NCI-H2029 (cell line): ENCODE measurements at places on chromosomes 11 and 22.

- no peak for DNase-seq
Measured at GRCh38 chr22:44396727-44397722, 84.3 kb upstream of the SHISAL1 start.

DNA sequence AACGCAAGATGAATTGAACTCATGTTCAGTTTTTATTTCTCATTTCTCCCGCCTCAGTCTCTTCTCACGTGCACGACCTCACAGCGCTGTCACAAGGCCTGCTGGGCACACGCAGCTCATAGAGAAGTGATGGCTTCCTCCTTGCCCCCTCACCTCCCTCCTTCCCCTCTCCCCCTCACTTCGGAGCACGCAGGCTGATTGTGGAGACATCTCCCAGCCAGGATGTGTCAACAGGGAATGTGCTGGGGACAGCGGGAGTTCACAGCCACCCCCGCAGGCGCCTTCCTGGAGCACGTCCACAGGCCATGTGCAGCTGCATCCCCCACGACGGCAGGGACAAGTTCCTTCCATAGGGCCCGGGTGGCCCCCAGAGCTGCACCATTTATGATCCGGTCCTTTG lies 29.1 kb upstream of the KRTAP5-6 start:
- no peak for DNase-seq

DNA sequence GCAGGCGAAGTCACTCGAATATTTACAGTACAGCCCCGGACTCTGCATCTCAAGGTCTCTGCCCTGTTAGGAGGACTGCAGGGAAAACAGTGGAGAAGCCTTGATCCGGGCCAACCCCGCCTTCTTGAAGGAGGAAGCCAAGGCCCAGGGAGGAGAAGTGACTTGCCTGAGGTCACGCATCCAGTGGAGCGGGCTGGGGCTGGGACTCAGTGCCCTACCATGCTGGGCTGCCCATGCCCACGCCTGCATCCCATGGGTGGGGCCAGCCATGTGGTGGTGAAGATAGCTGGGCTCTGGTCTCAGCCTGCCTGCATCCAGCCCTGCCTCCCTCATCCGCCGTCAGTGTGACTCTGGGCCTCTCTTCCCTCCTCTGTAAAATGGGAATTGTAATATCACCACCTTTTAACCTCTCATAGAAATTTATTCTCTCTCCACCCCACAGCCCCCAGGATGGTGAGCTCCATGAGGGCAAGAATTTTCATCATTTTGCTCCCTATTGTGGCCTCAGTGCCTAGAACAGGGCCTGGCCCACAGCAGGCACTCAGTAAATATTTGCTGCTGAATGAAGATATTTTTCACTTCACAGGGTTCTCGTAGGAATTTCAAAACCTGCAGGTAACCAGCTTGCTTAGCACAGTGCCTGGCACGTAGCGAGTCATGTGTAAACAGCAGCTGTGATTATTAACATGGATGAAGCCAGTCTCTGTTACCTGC lies 57.3 kb downstream of the OTOG start:
- no peak for DNase-seq

DNA sequence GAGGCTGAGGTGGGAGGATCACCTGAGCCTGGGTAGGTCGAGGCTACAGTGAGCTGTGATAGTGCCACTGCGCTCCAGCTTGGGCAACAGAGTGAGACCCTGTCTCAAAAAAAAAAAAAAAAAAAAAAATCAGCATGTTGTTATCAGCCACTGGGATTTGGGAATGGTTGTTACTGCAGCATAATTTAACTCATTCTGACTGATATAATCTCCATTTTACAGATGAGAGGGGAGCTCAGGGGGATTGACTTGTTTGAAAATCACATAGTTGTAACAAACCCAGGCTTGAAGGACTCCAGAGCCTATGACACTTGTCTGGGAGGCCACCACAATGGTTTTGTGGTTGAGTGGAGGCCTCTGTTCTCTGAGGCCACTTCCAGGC lies 3.0 kb upstream of the SEPTIN3 start:
- no peak for DNase-seq

DNA sequence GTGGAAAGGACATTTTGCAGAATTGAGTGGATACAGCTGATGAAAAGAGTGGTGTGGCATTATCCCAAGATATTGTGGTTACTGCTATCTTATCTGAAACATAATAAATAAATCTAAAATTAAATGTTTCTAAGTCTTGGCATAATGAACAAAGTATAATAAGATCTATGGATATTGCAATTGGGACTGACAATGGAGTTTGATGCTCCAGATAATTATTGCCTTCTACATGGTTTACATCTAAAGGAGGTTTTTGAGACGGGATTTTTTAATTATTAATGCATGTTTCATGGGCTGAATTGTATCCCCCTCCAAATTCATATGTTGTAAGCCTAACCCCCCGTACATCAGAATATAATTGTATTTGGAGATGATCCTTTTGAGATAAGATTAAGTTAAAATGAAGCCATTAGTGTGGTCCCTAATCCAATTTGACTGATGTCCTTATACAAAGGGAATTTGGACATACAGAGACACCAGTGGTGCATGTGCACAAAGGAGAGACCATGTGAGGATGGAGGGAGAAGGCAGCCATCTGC lies 198.5 kb downstream of the MSANTD4 start:
- DNase-seq, result no peak

DNA sequence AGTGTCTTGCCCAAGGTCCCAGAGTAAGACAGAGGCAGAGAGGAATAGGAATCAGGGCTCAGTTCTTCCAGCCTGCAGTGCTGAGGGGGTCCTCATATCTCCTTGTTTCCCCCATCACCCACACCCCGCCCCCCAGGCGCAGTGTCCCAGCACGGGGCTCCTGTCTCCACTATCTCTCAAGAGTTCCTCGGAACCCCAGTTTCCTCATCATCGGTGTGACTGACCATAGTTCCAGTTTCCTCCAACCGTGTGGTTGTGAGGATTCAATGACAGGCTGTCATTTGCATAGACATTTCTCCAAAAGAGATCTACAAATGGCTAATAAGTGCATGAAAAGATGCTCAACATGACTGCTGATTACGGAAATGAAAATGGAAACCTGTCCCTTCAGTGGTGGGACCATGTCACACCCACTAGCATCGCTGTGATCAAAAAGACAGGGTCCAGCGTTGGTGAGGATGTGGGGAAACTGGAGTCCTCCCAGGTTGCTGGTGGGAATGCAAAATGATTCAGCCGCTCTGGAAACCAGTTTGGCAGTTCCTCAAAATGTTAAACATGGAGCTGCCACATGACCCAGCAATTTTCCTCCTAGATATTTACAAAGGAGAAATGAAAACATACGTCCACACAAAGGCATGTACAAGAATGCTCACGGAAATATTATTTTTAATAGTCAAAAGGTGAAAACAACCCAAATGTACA lies 31.8 kb upstream of the PDGFB start:
- no peak for DNase-seq

DNA sequence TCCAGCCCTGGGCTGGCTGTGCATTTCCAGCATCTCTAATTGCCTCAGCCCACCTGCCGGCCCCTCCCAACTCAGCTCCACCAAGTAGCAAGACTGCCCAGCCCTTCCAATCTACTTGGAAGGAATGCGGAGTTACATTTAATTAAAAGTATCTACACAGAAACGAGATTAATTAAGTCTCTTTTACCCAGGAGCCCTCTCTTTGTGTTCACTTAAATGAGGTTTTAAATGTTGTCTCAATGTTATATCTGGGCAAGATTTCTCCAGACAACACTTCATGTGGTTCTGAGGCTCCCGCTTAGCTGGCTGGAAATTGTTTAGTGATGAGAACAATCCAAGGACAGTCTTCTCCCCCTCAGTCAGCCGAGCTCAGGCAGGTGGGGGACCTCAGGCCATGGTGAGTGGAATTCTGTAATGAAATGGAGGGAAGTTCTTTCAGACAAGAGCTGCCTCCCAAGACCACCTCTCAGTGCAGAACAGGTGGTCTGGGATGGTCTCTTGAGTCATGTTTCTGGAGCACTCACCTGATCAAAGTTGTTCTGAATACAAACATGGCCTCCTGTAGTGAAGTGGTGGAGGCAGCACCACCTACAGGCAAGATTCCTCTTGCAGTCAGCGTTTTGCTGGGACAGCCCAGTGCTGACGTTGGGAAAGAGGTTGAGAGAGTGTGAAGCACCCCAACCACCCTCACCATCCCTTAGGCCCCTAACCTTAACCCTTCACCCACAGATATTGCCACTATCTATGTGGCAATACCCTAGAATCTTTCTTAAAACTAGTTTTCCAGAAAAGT lies 371.6 kb downstream of the CADM1 start:
- DNase-seq, result no peak

GRCh38 chr11:638631-639331 lies 1.7 kb downstream of the DRD4 start:
- DNase-seq, result no peak

GRCh38 chr11:117219001-117219400 lies 12.9 kb downstream of the PCSK7 start:
- no peak for DNase-seq

- no peak for DNase-seq
Measured at GRCh38 chr11:36469063-36469462, 41.0 kb downstream of the TRAF6 start.

DNA sequence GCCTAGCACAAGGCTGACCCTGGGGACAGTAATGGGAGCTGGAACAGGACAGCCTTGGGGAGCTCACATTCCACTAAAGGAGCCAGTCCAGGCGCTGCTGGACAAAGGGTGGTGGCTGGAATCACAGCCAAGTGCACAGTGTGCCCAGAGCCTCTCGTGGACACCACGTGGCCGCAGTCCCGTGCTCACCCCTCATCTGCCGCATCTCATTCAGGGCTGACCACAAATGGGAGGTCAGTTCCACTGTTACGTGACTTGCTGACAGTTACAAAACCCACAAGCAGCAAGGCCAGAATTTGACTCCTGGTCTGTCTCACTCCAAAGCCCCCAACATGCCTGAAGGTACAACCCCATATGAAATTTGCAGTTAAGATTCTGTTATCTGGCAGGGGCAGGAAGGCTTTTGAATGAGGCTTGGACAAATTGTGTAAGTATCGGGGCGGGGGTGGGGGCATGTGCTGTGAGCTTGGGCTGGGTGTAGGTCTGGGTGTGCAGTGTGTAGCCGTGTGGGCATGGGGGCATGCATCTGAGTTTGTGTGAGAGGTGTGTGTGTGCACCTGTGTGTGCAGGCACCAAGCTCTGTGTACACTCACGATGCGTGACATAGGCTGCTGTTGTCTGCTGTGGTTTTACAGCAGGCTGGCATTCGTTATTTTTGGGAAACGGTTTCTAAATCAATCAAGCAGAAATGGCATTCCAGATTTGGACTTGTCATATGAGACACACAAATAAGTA lies 301.7 kb downstream of the BRD1 start:
- no peak for DNase-seq

GRCh38 chr11:31160504-31161422 lies 208.8 kb downstream of the DCDC1 start:
- DNase-seq, result no peak

DNA sequence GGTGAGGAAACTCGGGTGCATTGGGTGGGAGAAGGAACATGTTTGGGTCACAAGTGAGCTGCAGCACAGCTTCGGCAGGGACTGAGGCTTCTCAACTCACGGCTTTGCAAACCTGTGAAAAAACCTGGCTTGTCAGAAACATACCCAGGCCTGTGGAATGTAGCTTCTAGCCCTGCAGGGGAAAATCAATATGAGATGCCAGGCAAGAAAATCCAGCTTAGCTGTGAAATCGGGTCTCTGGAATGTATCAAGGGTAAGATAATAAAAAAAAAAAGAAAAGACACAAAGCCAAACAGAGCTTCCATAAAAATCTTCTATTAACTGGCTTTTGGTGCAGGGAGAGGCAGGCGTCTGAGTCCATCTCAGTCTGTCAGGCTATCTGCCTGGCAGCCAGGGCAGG lies 28.5 kb downstream of the UQCR10 start:
- no peak for DNase-seq

- DNase-seq, result no peak
Measured at GRCh38 chr11:11420899-11421285, 67.8 kb upstream of the CSNK2A3 start.

GRCh38 chr11:100878474-100878873 lies 191.4 kb downstream of the ARHGAP42 start:
- no peak for DNase-seq

- DNase-seq, result no peak
Measured at GRCh38 chr11:19966927-19967326, 193.3 kb downstream of the DBX1 start.

DNA sequence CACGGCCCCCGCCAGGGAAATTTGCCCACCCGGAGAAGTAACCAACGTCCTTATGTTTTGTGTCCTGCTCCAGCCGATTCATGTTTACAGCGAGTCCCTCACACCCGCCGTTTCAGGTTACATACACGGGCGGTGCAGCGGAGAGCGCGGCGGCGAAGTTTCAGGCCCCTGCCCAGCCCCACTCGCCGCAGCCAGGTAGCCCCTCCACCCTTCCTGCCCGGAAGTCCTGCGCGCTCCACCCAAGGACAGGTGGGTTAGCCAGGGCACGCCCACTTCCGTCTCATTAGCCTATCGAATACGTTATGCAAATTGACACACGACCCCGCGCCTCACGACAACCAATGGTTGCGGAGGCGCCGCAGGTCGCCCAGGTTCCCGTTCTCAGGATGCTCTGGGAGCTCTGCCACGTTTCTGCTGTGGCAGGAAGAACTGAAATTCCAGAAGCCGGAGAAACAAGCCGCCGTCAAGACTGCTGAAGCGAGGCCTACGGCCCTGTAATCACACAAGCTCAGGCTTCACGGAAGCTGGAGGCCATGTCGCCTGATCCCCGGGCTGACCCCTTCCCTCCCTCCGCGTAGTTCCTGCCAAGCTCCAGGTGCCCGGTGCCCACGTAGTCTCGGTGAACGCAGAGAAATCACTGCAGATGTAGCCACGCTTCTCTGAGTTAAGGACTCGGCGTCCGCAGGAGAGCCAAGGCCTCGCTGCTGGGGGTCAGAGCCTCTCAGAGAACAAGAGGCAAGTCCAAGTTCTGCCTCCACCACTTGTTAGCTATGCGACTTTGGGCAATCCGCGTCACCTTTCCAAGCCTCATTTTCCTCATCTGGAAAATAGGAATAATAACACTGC lies 22.4 kb upstream of the MYH9 start:
- DNase-seq, result peak; percentile 99

DNA sequence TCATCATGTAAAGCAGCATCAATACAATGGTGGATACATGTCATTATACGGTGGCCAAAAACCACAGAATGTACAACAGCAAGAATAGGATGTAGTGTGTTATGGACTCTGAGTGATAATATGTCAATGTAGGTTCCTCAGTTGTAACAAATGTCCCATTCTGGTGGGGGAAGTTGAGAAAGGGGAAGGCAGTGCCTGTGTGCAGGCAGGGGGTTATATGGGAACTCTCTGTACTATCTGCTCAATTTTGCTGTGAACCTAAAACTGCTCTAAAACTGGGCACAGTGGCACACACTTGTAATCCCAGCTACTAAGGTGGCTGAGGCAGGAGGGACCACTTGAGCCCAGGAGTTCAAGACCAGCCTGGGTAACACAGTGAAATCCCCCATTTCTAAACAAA lies 5.9 kb downstream of the CHKA start:
- DNase-seq, result no peak
